ENCODE measurements at places on chromosomes 2 and 18.

DNA sequence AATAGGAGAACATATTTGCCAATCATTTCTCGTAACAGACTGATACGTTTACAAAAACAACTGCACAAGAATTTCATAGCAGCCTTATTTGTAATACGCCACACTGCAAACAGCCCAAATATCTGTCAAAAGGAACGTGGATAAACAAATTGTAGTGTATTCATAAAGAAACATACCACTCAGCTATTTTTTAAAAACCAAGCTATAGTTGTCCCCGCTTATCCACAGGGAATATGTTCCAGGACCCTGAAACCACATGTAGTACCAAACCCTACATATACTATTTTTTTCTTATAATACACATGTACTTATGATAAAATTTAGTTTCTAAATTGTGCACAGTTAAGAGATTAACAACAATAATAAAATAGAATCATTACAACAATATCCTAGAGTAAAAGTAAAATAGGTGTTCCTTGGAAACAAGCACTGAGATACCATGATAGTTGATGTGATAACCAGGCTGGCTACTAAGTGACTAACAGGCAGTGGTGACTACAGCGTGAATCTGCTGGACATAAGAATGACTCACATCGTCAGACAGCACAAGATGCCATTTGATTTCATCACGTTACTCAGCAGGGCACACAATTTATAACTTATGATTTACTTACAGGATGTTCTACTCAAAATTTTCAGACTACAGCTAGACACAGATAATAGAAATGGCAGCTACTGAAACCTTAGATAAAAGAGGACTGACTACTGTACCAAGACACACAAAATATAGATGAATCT is 367.4 kb downstream of the NCKAP5 start:
- DNase-seq = no peak

- DNase-seq = no peak
These were observed 43.0 kb upstream of the HNMT start for GRCh38 chr2:137921105-137921880.

DNA sequence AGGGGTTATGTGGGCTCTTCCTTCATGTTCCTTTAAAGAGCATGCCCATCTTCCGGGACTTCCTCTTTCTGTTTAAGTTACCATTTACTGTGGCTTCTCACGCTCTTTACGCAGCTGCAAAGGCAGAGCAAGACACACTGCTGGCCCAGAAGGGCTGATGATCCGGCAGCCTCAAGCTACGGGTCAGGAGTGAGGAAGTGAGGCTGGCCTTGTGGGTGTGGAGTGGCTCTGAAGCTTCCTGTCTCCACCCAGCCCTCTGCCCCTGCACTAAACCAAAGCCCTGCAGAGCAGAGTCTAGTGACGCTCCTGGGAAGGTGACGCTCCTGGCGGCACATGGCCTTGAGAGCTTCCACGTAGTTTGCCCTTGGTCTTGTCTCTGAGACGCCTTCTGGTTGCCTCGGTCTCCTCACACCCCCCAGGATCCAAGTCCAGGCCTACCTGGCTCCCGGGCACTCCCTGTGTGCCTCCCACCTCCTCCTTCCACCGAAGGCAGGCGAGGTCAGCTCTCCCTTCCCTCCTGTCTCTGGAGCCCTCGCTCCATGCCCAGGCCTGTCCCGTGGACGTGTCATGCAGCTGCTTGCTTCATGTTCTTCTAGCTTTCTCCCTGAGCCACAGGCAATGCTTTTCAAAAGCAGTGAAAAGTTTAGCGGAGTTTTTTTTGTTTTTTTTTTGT is 50.3 kb downstream of the ARL4C start:
- DNase-seq = no peak

DNA sequence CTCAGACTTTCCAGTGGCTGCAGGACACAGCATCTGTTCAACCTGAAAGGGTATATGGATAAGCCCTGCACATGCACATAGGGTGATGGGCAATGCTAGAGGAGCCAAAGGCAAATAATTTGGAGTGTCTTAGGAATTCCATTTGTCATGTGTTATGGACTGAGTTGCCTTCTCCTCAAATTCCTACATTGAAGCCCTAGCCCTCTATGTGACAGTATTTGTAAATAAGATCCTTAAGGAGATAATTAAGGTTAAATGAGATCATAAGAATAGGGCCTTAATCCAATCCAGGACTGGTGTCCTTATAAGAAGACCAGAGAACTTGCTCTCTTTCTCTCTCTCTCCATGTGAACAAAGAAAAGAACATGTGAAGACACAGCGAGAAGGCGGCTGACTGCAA is 42.9 kb upstream of the CREG2 start:
- DNase-seq = no peak

- no peak for DNase-seq
These were observed 112.7 kb downstream of the ANKRD44 start for GRCh38 chr2:197197895-197198311.

DNA sequence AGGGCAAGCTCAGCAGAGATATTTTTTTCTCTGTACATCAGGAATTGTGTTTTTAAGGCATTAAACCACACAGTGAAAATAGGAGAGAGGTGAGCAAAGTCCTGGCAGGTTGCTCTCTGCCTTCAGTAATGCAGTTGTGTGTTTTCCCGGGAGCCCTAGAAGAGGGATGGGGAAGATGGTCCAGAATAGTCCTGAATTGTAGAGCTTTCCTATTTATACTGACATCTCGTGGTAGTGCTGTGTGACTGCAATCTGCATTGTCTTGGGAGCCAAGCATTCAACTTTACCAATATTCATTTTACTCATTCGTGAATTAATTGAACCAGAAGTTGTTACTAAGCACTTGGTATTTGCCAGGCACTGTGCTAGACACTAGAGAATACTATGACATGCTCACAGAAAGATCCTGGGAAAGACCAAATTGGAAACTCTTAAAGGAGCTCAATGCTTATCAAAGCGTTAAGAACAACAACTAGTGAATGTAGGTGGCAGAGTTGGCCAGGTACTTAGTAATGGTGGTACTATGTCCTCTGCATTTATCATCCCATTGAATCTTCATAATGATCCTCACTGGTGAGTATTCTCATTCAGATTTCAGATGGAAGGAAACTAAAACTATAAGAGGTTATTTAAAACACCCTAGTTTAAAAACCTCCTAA is 214.6 kb downstream of the TRIB2 start:
- peak; percentile 22 for DNase-seq

DNA sequence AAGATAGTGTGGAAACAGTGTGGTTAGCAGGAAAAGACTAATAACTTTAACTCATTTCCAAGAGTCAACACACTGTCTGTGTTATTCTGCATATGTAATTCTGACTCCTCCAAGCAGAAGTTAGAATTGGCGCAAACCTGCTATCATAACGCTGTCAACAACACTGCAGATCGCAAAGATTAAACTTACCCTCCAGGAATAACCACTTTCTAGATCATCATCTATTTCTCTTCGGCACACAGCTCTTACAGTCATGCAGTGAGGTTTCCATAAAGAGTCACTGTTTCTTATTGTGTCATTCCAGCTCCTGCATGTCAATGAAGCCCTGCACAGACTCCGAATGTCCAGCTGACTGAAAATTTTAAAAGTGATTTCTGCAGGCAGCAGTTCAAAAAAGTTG is 2.4 kb downstream of the FBXO48 start:
- DNase-seq = no peak

DNA sequence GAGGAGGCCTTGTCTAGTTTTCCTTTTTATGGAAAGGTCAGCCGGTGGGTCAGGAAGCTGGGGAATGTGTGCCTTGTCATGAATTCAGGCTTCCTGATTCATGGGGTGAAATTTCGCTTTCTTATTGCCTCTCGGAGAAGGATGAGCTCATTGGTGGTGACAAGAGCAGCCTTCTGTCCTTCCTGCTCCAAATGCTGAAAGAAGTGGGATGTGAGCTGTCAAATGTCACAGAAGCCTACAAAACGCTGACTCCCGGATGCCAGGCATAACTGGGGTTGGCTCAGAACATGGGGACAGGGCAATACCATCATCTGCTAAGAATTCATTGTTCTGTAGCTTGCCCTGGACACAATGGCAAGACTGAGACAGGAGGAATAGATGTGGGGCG is 55.8 kb upstream of the FAM136A start:
- no peak for DNase-seq

GRCh38 chr2:154978710-154979109 is 280.2 kb downstream of the KCNJ3 start:
- no peak for DNase-seq

DNA sequence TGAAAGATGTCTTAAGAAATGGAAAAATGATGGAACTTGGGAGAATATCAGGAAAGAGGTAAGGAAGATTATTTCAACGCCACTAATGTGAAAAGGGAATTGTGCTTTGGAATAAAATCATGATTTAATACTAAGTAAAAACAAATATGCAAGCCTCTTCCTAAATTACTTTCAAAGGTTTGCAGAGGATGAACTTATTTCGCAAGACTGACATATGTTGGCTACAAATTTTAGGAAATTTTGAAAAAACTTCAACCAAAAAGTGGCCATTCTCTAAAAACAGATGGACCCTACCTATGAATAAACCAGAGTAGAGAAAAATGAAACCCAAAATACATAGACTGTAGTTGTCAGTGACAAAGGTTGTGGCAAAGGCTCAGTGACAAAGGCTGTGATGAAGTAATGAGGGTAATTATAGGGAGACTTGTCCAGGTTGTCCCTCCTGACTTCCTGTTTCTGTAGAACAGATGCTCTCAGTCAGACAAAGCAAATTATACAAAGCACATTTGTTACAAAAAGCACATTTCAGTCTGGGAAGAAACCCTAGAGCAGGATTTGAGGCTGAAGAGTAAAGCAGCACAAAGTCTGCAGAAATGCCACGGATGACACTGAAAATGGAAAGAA is 39.5 kb downstream of the SFT2D3 start:
- no peak for DNase-seq

DNA sequence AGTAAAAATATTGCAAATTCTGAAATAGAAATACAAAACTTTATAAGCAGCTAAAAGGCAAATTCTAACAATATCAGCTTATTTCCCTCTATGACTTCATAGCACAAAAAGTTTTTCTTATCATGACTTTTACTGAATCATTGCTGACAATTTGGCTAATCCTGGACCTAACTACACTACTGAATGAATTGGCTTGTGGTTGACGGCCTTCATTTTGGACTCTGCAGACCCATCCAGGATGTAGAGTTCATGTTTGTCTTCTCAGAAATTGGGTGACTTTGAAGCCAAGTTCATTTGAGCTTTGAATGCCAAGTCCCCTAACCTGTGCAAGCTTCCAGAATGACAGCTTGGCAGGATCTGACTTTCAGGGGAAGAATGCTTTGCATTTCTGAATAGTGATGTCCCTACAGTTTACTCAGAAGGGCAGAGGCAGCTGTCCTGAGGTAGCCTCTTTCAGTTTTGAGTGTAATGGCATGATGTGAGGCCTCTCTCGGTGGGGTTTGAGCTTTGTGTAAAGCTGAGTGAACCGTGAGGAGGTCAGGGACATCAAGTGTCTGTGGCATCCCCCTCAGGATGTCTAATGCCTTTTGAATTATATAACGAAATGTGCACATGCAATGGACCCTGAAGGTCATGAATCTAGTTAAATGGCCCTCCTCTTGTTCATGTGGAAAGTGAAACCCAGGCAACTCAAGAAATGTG is 48.0 kb downstream of the EFEMP1 start:
- no peak for DNase-seq

GRCh38 chr18:75211953-75212750 is 1.6 kb downstream of the TSHZ1 start:
- no peak for DNase-seq

DNA sequence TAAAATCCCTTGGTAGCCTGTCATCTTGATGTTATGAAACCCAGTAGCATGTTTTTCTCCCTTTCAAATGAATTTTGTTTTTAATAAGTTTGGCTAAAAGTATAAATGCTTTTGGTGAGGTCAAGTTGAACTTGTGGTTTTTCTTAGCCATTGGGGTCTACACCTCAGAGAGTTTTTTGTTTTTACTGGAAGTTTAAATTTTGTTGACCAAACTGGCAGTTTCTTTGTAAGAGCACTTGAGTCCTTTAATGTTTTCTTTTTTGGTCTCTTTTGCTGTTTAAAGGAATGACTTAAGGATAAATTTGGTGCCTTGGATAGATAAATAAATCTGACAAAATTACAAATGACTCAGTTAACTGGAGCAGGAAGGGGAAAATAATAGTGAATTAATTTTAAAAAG is 577.3 kb downstream of the SATB2 start:
- DNase-seq = no peak

DNA sequence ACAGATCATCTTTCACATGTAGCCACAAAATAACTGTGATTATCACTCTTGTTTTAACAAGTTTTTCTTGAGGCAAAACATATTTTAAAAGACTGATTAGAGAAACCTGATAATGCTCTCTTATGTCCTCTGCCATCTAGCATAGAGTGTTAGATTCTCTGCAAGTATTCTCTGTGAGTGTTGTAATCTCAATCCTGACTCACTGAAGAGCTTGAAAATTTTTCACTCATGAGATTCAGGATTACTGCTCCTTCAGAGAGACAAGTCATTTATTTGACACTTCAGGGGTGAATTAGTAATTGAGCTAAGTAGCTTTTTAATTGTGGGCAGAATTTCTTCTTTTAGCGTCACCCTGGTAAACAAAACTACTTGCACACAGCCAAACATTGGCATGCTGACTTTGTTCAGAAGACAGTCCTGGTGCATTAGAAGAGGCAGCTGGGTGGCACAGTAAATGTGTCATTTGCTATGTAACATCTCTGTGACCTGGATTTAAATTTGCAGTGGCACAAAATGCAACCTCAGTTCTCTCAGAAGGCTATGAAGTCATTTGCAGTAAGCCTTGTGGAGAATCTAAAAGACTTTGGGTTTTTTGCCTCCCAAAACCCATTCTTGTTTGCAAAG is 172.9 kb downstream of the LRP1B start:
- no peak for DNase-seq

DNA sequence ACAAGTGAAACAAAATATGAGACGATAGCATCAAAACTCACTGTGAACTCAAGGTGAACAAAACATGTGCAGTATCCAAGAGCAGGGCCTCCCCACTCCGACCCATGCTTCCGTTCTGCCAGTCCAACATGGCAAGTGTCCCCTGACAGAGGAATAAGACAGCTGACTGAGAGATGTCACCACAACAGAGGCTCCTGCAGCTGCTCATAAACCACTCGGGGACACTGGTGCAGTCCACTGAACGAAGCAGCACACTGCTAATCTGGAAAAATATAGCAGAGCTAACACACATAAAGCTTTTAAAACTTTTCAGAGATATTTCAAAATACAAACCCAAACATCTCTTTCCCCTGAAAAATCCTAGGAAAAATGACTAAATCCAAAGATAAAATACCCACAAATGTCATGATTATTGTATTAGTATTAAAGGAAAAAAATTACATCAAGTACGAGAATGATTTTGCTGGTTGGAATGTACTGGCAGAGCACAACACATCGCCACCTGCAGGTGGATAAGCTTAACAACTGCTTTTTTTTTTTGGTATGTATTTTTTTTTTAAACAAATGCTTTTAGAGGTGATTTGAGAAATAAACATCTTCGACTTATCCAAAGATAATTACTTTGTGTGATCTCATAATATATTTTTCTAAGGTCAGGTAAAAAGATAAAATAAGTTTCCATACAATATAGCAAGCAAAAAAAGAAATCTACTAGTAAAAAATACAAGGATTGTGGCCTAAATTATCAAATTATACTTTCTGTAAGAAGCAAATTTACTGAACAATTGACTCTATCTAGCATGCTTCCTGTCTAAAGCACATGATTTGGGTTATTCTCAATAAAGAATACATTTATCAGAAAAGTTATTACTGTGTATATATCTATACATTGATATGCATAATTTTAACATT is 18.6 kb downstream of the THADA start:
- peak; percentile 5 for DNase-seq
